ENCODE measurements at places on chromosomes 6 and 20. TPM values are rescaled to one million over a fixed set of nuclear protein-coding genes. Genes with fewer than 3 reads are reported as not detected.
A peak's percentile ranks its signal among the peaks of the same experiment; 100 is the strongest.

DNA sequence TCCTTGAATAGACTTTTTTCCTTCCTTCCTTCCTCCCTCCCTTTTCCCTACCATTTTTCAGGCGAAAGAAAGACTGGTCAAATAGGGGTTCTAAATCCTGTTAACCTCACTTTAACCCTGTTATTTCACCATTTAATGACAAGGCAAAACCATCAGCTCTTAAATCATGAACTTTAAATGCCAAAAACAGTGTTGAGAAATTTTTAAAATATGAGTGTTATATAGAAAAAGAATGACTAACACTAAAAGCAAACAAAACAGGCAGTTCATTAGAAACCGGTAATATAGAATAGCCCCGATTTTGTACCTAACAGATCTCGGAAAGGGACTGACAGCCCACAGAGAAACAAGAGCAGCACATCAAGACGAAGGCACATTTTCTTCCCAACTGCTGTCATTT lies 57.4 kb upstream of the CEP85L start:
- H3K4me3 ChIP-seq: peak overlapping the region; percentile 74
- H3K27me3 ChIP-seq: no peaks in the 10 kb centered on the region
- peak overlapping the region; percentile 89 for H3K27ac ChIP-seq

GRCh38 chr20:18394363-18394762 lies 72.5 kb downstream of the DZANK1 start:
- no peak for DNase-seq
- no peaks in the 10 kb centered on the region for H3K4me1 ChIP-seq
- H3K4me3 ChIP-seq: no peak overlapping the region
- H3K27me3 ChIP-seq: no peaks in the 10 kb centered on the region
- no peaks in the 10 kb centered on the region for H3K36me3 ChIP-seq

GRCh38 chr6:19332806-19333460 lies 504.2 kb upstream of the ID4 start:
- no peaks in the 10 kb centered on the region for H3K36me3 ChIP-seq
- H3K27ac ChIP-seq: no peak overlapping the region
- DNase-seq: no peak
- no peak overlapping the region for H3K4me3 ChIP-seq
- peaks cover 4% of the 10 kb centered on the region for H3K4me1 ChIP-seq

GRCh38 chr6:109336221-109336961 lies 45.9 kb downstream of the CD164 start:
- DNase-seq: no peak
- no peak overlapping the region for H3K27ac ChIP-seq
- no peaks in the 10 kb centered on the region for H3K36me3 ChIP-seq
- H3K27me3 ChIP-seq: no peaks in the 10 kb centered on the region
- H3K4me3 ChIP-seq: no peak overlapping the region
- H3K4me1 ChIP-seq: no peaks in the 10 kb centered on the region

GRCh38 chr6:12916420-12917136 lies 200.0 kb downstream of the PHACTR1 start:
- H3K4me3 ChIP-seq: no peak overlapping the region
- no peaks in the 10 kb centered on the region for H3K36me3 ChIP-seq
- no peak overlapping the region for H3K27ac ChIP-seq
- H3K4me1 ChIP-seq: no peaks in the 10 kb centered on the region
- no peak for DNase-seq

GRCh38 chr6:27293436-27294098 lies 18.5 kb downstream of the POM121L2 start:
- H3K36me3 ChIP-seq: no peaks in the 10 kb centered on the region
- H3K4me1 ChIP-seq: peaks cover 13% of the 10 kb centered on the region
- no peak overlapping the region for H3K4me3 ChIP-seq

Gene CRISP3
- not detected for total RNA-seq

Gene BMP7
- 15.3 TPM for total RNA-seq
